ENCODE measurements at places on chromosomes 1 and 21.

DNA sequence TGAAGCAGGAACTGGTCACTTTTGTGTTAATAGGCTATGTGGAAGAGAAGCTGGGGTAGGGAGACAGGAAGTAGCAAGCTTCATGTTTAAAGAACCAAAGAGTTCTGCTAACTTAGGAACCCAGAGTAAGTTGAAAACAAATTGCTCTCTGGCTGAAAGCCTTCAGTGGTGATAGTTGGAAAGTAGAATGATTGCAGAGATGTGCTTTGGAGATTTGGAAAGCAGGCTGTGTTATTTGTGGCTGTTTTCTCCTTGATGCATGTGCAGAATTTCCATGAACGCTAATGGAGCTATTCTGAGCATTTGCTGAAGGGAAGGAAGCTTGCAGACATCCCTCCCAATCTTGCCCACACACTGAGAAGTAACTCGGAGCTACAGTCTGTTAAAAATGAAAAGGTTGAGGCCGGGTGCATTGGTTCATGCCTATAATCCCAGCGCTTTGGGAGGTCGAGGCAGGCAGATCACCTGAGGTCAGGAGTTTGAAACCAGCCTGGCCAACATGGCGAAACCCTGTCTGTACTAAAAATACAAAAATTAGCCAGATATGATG, 45.7 kb downstream of the TCEANC2 start:
- no peak for DNase-seq

GRCh38 chr1:234779160-234779538, 169.2 kb upstream of the IRF2BP2 start:
- no peak for DNase-seq

- no peak for DNase-seq
Observed at GRCh38 chr1:119565131-119565772, 58.2 kb downstream of the HSD3B1 start.

GRCh38 chr1:12745126-12745991, 641 bp upstream of the CFAP107 start:
- DNase-seq: no peak

DNA sequence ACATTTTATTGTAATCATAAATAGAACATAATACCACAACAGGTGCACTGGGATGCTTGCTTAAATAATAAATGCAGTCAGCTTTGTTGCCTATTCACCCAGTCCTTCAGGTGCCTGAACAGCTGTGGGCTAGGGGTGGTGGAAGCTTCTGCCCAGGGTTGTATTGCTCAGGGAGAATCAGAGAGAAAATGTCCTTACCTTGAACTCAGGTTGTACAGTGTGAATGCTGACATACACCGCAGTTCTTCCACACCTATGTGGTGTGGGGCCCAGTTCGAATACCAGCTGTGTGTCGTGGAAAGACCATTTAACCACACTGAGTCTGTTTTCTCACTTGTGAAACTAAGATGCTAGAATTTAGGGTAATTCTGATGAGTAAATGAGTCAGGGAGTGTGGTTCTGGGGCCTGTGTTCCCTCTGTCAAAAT, 115.7 kb upstream of the ATP1A1 start:
- DNase-seq: no peak

DNA sequence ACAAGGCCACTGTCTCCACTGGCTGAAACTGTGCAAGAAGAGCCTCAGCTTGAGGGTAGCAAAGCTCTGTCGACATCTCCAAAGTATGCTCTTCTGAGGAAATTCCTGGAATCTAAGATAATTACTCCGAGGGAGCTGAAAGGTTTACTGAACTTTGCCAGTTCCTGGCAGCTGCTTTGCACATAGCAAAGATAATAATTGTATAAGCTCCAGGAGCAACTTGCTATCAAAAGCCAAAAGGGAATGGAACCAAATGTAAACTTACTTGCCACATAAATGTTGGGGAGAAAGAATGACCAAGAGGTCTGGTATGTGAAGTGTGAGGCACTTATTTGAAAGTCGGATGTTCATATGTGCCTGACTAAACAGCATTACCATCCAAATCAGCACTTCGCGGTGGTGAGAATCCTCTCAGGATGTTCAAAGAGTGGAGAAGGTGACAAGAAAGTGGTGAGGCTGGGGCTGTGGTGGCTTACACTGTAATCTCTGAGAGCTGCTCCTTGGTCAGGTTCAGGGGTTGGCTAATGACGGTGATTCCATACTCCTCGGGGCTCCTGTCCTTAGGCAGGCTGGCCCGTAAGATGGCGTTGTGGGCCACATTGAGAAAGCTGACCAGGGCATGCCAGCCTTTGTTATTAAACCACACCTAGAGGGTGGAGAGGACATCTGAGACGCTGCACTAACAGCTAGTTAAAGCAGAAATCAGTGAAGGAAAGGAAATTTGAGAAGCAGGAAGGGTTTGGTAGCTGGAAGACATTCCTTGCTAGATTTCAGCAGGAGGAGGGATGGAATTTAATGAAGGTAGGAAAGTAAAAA, 100.0 kb downstream of the ABCA4 start:
- DNase-seq: no peak

- no peak for DNase-seq
Observed at GRCh38 chr1:23546897-23547584, 12.3 kb downstream of the ID3 start.

DNA sequence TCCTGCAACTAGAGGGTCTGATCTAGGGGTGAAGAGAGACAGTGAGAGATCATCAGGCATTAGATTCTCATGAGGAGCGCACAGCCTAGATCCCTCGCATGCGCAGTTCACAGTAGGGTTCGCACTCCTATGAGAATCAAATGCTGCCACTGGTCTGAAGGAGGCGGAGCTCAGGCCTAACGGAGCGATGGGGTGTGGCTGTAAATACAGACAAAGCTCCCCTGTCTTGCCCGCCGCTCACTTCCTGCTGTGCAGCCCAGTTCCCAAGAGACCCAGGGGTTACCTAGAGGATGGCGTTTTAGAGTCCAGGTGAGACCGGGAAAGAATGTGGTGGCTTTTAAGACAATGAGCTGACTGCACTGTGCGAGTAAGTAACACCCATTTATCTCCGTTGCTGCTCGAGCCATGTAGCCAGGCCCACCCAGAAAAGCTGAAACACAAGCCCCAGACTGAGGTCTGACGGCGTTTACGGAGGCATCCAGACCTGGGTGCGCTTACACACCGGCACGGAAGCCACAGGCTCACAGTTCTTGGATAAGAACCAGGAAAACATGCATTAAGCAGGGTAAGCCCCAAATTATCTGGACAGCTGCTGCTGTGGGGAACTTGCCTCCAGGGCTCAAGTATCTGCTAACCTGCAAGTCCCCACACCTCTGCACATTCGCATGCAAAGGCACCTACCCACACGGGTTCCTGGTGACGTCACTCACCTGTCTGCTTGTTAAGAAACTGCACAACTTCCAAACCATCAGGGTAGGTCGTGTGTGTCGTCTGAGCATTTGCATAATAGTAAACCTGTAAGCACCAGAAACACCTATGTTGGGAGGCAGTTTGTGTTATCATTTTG, 12.5 kb downstream of the TCP10L start:
- no peak for DNase-seq

DNA sequence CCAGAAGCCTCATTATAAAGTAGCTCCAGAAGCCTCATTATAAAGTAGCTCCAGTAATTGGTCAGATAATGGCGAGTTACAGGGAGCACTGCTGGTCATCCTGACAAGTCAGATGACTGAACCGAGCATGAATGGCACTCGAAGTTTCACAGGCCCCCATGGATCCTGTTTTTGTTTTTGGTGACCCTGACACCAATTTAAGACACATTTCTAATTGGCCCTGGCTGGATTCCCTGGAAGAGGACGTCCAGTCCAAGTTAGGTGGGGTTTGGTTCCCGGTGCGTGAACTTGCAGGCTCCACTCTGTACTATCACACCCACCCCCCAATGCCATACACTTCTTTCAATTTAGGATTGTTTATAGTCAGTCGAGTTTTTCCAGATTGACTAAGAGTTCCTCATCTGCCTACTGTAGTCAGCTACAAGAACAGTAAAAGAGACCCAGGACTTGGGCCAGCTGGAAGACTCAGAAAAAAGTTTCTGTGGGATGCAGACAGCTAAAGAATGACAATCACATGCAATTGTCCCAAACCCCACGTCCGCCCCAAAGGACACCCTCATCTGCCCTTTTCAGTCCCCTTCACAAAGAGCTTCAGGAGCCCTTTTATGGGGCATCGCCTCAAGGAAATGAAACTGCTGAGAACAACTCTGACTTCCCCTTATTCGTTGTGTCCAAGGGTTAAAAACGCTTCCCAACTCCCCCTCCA, 2.7 kb downstream of the DHRS3 start:
- no peak for DNase-seq

- DNase-seq: no peak
Observed at GRCh38 chr21:16536643-16537434, 807.1 kb downstream of the USP25 start.

DNA sequence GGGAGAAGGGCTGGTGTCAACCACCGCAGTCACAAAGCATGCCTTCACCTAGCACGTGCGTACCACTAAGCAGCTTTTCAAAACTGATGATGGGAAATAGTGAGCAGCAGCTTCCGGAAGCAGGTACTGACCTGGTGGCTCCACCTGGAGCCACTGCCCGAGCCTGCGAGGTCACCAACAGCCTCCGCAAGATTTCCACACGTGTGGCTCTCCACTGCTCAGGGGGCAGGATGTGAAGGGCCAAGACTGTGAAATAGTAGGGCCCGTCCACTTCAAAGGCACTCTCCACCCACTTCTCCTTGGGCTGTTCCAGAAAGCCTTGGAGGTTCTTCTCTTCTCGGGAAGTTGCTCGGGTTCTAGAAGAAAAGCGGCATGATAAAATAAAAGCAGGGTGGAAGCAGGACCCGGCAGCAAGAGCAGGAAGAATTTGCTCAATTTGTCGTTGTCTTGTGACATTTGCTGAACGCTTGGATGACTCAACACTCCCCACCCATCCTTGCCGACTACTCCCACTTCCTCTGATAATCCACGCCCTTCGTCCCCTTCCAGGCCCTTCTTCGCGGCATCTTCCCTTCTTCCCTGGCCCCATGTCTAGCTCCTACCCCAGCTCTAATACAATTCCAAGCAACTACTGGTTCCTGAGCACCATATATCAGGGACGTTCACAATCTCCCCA, 124.9 kb upstream of the IFFO2 start:
- DNase-seq: no peak

GRCh38 chr1:225461533-225462428, 33.9 kb upstream of the LBR start:
- no peak for DNase-seq

DNA sequence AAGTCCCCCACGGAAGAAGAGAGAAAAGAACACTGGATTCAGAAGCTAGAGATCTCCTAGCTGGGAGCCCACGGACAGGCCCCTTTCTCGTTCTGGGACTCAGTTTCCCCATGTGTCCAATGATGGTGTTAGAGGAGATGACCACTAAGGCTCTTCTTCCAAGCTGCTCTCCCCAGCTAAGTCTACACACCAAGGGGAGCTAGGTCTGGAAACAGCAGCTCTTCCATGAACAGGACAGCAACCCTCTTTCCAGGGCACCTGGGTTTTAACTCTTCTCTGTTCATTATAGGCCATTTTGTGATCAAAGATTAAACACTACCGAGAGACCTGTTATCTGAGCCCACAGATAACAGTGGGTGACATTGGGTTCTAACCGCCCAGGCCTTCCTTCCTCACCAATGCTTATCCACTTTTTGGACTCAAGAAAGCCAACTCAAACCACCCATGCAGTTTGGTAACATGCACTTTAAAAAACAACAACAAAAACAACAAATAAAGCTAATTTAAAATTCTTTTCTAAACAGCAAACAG, 85.9 kb downstream of the MRPL37 start:
- no peak for DNase-seq

DNA sequence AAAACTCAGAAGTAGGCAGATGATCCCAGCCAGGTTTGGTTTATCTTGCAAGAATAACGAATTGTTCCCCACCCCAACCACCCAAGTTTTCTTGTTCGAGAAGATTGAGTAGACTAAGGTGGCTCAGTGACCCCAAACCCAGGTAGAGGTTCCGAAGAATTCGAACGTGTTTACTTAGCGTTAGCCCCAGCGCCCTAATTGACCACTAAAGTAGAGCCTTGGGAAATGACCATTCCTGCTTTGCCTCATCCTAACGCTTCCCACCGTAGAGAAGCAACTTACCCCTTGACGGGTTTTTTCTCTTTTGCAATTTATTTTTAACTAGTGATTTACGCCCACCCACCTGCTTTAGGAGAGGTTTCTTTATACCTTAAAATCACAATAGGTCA, 870 bp downstream of the FBXO28 start:
- no peak for DNase-seq

DNA sequence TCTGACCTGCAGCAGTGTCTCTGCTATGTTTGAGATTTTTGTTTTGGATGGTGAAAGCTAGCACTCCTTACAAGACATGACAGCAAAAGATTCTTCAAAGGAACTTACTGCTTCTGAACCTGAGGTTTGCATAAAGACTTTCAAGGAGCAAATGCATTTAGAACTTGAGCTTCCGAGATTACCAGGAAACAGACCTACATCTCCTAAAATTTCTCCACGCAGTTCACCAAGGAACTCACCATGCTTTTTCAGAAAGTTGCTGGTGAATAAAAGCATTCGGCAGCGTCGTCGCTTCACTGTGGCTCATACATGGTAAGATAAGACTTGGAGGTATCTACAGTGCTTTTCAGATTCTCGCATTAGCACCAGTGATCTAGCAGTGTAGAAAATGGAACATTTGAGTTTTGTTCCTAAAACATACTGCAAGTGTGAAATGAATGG, 200.2 kb downstream of the PDE4B start:
- DNase-seq: no peak

GRCh38 chr1:203216274-203217138, 13.0 kb downstream of the CHIT1 start:
- peak; percentile 10 for DNase-seq

- no peak for DNase-seq
Observed at GRCh38 chr1:210573141-210573540, 244.4 kb downstream of the HHAT start.

- no peak for DNase-seq
Observed at GRCh38 chr1:245301162-245301580, 146.4 kb downstream of the KIF26B start.

DNA sequence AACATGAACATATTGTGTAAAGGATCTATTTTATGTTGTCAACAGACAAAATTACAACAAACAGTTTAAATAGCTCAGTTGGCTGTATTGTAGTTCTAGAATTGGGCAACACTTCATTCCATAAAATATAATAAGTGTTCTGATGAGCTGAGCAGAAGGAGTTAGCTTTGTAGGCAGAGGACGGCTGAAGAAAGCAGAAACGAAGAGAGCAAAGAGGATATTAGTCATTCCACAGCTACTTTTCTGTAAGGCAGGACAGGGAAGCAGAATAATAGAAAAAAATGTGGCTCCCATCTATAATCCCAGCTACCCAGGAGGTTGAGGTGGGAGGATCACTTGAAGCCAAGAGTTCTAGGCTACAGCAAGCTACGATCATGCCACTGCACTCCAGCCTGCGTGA, 20.2 kb upstream of the IVNS1ABP start:
- DNase-seq: no peak

GRCh38 chr1:65489481-65489880, 69.0 kb downstream of the LEPR start:
- no peak for DNase-seq
